ENCODE measurements at places on chromosomes 1 and 21.

GRCh38 chr1:45499415-45499769 lies 481 bp downstream of the CCDC163 start:
- DNase-seq: no peak

DNA sequence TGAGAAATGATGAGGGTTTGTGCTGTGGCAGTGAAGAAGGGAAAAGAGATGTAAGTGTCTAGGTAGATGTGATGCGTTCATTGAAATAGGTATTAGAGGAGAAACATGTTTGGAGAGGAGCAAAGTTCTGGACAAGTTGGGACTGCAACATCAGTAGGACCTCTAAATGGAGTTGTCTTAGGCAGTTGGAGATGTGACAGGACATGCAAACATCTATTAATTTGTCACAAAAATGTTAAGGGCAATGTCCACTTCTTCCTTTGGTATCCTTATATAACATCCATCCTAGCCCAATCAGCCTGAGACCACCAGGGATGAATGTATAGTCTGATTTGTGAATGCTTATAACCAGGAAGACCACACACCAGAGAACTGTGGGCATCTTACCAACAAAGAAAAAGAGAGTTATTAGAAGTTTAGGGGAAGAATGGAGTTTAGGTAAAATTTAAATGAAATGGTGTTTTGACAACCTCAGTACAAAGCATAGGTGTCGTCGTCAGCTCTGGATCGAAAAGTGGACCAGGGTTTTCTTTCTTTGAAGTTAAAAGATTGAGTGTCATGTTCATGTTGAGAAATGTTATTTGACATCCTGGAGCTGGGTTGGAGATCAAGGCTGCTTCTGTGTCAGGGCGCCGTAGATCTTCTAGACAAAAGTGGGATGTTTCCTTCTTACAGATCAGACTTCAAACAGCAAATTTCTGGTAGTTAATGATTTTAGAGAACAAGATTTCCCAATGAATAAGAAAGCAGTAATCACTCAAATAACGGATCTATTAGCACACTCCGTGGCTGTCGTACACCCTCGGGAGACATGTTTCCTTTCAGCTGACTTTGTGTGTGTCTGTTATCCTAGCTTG lies 8.7 kb downstream of the COA6 start:
- no peak for DNase-seq

DNA sequence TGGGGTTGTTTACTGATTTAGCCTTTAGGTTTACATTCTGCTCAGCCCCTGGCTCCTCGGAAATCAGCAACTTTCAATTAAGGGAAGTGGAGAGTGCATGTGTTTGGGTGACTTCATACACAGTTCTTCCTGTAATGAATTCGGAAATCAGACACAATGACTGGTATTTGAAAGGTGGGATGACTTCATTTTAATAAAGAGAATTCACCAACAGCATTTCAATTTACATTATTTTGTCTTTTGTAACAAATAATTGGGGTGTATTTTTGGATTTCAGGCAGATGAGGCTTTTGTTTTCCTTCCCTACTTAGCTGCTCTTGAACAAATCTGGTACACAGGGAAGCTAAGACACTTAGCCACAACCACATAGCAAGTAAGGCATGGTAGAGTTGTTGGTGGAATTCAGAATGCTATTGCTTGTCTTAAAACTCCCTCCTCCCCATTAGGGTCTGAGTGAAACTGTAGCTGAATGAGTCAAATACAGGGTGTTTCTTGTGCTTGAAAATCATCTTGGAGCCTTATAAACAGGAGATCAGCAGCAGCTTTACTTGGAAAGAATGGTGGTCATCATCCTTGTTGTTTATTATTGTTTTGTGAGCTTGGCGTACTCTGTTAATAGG lies 917 bp downstream of the STX12 start:
- no peak for DNase-seq

GRCh38 chr21:14241297-14241696 lies 25.3 kb downstream of the RBM11 start:
- no peak for DNase-seq

DNA sequence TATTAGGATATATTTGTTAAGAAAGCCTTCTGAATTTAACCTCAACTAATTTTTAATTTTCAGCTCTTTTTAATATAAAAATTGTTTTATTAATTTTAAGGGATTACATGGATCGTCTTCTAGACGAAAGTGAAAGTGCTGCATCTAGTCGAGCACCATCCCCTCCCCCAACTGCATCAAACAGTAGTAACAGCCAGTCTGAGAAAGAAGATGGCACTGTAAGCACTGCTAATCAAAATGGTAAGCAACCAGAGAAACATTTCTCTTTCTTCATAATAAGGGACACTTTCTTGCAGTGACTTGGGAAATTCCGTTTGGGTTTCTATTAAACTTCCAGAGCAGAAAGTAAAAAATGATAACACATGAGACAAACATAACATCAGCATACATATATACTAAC lies 56.9 kb downstream of the MIER1 start:
- DNase-seq: no peak

DNA sequence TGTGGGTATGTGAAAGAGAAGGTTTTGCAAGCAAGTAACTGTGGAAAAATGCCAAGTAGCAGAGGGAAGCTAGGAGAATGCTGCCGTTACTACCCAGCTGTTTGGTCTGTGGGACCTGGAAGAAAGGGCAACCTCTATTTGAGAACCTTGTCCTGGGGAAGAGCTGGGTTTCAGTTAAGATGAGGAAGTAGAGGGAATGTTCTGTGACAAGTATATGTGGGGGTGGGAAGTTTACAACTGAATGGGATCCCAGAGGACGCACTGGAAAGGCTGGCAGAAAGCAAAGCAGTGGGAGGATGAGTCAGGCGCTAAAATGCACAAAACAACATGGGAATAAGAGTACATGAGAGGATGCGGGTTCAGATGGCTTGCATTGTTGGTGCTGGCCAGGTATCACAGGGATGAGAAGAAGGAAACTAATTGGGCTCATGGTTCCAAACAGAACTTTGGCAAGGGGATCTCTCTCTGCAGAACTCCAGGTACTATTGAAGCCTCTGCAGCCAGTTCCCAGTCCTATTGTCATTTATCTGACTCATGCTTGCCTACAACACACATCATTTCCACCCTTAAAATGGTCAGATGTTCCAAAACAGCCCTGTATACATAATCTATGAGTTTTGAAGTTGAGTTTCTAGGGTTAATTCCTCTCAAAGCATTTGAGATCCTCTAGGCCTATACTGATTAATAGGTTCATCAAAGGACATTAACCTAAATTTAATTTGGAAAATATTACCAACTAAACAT lies 88.5 kb upstream of the VAV3 start:
- DNase-seq: no peak

DNA sequence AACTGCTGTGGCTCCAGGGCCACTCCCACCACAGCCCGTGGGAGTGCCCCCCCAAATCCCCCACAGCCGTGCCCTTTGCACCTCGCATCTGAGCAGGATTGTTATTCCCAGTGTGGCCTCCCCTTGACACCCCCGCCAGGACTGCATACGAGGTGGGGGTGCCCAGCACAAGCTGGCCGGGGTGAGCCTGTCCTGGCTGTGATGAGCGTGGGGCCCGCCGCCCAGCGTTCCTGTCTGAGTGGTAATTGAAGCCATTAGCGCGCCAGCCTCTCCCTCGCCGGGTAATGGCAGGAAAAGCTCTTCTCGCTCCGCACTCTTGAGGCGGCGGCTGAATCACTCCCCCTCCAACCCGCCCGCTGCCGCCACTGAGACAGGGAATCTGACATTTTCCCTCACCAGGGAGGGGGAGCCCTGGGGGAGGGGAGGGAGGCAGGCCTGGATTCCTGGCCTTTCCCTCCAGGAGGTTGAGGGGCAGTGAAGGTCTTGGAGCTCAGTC lies 27.7 kb downstream of the PTPRF start:
- DNase-seq: no peak

- no peak for DNase-seq
Observed at GRCh38 chr1:217014066-217014465, 290.8 kb upstream of the ESRRG start.

DNA sequence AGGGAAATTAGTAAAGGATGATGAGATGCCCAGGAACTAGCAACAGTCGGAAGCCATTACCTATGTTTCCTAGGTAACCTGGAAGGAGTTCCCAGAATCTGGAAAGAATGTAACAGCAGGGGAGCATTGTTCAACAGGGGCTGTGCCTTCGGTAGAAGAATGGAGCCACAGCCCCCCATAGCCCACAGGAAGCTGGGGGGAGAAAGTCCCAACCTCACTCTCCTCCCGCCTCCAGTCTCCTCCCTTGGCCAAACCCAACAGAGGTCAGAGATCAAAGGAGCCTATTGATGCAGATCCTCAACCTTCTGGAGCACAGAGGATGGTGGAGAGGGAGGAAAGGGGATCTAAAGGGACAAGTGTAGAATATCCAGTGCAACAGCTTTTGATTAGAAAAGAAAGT lies 131.5 kb upstream of the SLC44A3 start:
- DNase-seq: no peak

DNA sequence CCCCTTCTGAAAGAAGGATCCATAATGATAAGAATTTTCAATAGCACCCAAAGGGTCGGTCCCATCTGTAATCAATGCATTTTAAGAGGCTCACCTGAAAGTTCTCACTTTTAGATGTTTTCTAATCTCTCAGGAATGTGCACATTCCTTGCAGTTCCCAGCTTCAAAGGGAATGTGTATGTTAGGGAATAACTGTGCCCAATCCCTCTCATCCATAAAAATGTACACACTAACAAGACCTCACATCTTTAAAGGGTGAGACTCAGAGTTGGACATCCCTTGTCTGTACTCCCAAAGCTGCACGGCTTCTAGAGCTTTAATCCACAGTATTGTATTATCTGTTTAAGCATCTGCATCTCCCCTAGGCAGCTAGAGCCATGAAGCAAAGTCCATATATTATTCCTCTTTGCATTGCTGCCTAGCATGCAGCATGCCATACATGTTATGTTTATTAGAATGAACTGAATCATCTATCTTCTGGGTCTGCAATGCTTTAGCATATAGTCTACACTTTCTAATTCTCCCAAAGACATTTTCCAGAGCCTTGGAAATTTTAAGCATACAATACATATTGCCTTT lies 9.3 kb upstream of the CCN1 start:
- DNase-seq: no peak

DNA sequence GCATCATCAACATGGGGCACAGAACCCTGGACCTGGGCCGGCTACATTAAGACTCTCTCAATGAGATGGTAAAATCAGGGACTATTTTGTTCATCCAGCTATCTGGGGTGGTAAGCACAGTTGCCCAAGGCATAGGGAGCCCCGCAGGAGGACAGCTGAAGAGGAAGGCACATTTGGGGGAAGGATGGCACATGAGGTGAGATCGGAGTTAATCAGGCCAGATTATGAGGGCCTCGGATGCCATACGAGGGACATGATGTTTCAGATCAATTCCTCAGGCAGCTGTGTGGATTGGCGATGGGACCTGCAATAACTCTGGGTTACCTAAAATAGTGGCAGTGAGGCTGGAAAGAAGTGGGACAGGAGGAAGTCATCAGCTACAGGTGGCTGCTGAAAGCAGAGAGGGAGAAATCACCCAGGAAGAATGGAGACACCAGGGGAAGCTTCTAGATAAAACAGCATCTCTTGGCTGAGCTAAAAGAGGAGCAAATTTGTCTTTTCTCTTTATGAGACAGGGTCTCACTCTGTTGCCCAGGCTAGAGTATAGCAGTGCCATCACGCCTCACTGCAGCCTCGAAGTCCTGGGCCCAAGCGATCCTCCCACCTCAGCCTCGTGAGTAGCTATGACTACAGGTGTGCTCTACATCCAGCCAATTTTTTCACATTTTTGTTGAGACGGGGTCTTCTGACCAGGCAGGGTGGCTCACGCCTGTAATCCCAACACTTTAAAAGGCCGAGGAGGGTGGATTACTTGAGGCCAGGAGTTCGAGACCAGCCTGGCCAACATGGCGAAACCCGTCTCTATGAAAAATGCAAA lies 21.1 kb downstream of the TOMM20 start:
- no peak for DNase-seq

GRCh38 chr1:31216016-31216415 lies 23.7 kb downstream of the NKAIN1 start:
- no peak for DNase-seq

DNA sequence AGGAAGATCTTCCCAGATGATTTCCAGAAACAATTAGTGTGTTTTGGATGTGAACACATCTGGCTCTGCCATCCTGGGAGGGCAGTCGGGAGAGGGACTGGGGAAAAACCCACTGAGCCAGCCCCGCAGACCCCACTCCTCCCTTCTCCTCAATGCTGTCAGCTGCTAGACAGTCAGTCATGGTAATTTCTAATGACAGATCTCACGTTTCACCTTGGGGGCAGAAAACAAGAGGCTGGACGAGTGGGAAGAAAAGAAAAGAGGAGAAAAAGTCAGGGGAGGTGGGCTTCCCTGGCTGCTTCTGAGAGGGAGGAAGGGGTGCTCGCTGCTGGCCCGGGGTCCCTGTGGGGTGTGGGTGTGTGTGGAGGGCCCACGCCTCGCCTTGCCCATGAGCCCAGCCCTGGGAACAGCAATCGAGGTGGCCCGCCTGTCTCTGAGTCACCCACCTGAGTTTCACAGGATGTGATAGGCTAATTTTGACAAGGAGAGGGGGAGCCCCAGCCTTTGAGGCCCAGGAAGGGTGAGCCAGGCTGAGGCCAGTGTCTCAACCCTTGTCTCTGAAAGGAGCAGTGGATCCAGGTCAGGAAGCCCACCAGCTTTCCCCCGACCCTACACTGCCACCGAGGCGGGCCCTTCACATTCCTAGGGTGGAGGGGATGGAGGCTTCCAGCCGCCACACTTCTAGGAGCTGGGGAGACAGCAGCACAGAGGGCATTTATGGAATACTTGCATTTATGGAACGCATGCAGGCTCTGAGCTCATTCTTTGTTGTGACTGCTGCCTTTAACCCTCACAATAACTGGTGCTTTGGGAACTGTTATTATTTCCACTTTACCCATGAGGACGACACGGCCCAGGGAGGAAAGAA lies 49.1 kb upstream of the IFNLR1 start:
- DNase-seq: no peak

All from 8988T (cell line).